CD8-positive, alpha-beta T cell (primary cell): ENCODE measurements at places on chromosomes 4 and X.

DNA sequence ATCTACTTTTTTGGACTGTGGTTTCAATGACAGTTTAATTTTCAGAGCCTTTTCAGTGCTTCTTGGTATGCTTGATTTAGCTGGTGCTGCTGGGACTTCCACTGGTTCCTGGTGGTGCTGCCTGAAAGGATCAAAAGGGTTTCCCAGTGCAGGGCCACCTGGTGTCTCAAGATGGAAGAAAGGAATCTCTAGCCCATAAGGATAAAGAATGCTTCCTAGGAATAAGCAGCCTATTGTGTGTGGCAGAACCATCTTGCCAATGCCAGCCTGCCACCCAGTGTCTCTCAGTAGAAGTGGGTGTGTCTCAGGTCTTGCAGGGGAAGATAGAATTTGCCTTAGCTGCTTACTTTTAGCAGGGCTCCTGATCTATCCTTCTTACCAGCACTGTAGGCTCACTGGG, 15.0 kb upstream of the RAI2 start:
- no peak for DNase-seq

- peak; percentile 65 for DNase-seq
Observed at GRCh38 chrX:154748712-154749339, 2.1 kb downstream of the GAB3 start.

GRCh38 chr4:95835672-95836071, 4.2 kb upstream of the PDHA2 start:
- DNase-seq, result no peak

- DNase-seq, result no peak
Observed at GRCh38 chr4:10879411-10880110, 195.0 kb upstream of the CLNK start.

- no peak for DNase-seq
Observed at GRCh38 chr4:114384629-114385028, 214.0 kb upstream of the UGT8 start.

DNA sequence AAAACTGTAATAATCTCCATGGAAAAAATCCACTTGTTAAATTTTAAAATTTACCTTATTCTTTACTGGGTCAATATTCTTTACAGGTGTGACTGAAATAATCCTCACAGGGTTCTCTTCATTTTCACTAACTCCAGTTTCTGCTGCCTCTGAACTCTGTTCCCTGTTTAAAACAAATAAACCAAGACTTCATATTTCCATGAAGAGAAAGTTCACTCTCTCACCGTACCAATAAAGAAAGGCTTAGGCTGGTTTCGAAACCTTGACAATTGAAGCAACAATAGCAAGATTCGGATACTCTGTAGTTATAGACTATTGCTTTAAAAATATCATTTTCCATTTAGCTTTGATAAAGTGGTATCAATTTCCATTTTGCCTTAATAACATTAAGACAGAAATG, 135.8 kb downstream of the PDS5A start:
- no peak for DNase-seq

- no peak for DNase-seq
Observed at GRCh38 chr4:21709031-21709430, 239.5 kb downstream of the KCNIP4 start.

GRCh38 chrX:153766871-153767673, 3.0 kb downstream of the PLXNB3 start:
- DNase-seq, result no peak

GRCh38 chr4:44237643-44238042, 211.0 kb downstream of the KCTD8 start:
- no peak for DNase-seq

- no peak for DNase-seq
Observed at GRCh38 chrX:34338046-34338445, 205.9 kb upstream of the FAM47A start.

DNA sequence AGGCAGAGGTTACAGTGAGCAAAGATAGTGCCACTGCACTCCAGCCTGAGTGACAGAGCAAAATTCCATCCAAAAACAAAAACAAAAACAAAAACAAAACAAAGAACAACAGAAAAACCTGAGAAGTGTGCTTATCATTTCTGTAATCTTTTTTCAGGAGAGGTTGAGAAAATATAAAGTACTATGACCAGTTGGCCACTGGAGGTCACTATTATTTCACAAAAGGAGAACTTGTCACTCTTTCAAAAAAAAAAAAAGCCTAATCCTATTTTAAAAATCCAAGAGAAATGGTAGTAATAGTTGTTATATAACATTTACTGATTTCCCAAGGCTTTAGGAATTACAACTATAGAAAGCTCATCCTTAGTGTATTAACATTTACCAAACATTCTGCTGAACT, 24.9 kb upstream of the RNF150 start:
- DNase-seq, result no peak

DNA sequence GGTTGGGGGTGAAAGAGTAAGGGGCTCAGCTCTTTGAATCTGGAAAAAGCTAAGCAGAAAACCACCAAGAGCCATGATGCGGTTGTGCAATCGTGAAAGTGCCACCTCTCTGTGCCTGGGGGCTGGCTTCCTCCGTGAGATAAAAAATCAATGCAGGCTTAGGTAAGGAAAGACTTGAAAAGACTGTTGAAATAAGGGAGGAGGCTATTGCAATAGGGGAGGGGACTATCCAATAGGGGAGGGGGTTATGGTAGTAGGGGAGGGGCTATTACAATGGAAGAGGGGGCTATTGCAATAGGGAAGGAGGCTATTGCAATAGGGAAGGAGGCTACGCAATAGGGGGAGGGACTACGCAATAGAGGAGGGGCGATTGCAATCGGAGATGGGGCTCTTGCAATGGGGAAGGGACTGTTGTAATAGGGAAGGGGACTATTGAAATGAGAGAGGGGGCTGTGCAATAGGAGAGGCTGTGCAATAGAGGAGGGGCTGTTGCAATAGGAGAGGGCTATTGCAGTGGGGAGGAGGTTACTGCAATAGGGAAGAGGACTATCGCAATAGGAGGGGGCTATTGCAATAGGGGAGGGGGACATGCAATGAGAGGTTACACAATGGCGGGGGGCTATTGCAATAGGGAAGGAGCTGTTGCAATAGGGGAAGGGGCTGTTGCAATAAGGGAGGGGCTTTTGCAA, 162.3 kb upstream of the PSAPL1 start:
- DNase-seq, result no peak

DNA sequence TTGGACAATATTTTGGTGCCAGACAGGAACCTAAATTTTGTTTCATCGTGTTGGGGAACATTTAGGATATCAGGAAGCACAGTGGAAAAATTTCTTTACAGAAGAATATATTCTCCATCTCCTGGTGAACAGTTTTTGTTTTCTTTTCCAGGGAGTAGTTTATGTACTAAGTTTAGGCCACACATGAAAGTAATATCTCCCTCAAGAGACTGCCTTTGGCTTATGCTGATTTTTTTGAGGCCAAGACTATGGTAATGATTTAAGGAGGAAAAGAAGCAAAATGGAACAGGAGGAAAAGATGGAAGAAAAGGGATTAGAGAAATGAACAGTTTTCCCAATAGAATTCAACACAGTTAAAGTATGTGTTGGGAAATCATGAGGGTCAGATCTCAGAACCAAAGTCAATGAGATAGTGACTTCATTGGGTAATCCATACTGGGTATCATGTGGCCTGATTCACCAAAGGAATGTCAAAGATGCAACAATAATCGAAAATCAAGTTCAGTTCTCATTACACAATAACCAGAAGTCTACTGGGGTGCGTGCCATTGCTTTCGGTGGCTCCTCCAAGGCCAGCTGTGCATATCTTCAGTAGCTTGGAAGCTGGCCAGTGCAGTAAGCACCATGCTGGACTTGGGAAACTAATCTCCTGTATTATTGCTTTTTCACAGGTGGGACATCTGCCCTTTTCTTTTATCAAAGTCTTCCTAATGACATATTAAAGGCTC, 234.8 kb downstream of the COL25A1 start:
- no peak for DNase-seq

DNA sequence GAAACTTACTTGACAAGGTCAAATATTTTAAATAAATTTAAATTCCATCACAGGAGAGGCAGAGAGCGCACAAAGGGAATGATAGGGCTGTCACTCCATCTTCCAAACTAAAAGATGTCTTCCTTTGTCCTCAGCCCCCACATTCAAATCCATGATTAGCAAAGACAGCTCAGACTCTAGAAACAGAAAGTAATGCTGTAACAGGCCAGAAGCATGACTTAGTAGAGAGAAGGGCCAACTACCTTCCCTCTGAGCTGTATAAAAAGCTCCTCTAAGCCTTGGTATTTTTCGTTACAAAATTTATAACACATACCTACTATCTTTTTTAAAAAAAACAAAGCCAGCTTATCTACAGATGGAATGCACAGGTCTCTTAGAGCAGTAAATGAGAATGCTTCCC, 207.4 kb downstream of the MAPK10 start:
- DNase-seq, result no peak

DNA sequence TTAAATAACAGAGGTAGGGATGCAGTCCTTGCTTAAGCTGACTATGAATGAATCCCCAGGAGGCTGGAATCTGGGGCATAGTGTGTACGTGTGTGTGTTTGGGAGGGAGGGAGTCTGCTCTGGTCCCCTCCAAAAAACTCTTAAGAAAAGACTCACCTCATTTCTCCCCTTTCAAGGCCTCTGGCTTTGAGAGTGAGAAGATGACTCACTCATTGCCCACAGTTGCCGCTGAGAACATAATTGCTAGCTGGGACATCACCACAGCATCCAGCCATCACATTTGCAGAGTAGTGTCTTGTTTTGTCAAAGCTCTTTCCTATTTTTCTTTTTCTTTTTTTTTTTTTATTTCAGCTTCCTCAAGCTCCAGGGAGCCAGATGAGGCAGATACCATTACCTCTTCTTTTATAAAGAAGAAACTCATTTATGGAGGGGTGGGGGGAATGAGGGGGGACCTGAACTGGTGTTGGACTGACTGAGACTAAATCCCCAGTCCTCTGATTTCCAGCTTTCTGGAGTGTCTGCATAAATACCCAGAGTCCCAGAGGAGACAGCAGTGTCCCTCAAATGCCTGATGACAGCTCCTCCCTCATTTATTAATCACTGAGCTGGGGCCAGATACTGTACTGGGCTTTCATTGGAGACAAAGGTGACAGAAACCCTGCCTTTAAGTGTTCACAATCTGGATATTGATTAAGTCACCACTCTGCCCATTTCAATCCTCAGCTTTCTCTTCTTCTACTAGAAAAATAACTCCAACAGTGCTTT, 61.9 kb upstream of the LAS1L start:
- peak; percentile 24 for DNase-seq

GRCh38 chr4:112813790-112814189, 176.8 kb downstream of the LARP7 start:
- no peak for DNase-seq

GRCh38 chr4:100340512-100341485, 150.5 kb upstream of the DDIT4L start:
- DNase-seq, result no peak

GRCh38 chrX:31236231-31236630, 164.4 kb upstream of the FTHL17 start:
- no peak for DNase-seq

DNA sequence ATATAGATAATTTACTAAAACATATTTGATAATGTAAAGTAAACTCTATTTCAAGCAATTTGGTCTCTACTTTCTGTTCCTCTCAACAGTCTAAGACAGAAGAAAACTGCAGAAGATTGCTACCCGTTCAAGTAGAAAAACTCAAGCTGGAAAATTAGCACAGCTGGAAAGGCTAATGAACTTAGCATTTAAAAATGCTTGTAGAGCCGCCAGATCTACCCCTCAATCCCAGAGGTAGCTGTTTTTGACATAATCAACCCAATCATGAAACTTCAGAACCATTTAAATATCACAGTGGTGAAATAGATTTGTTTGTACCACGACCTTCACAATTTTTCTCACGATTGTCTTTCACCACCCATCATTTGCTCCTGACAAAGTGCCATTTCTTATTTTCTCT, 479.5 kb downstream of the SPRY1 start:
- DNase-seq, result no peak

DNA sequence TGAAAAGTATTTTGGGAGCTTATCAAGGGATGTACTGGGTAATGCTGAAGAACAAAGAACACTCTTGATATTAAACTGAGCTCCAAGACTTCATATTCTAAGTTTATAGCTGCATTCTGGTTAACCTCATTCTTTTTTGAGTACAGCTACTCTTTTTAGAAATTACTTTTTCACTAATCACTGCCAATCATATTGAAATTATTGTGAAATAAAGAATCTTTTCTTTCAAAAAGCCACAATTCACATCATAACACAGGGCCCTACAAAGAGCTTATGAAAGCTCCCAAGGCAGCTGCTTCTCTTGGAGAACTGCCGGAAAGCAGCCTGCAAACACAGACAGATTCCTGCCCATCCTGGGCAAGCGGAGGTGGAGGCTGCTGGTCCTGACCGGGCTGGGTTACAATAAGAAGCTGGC, 121.4 kb downstream of the RNF150 start:
- DNase-seq, result no peak

- DNase-seq, result no peak
Observed at GRCh38 chr4:37138789-37139188, 105.8 kb upstream of the NWD2 start.

- DNase-seq, result no peak
Observed at GRCh38 chrX:46185923-46186810, 359.1 kb downstream of the ZNF674 start.

GRCh38 chrX:135015523-135016245, 6.7 kb downstream of the RTL8B start:
- DNase-seq, result no peak
